GM12892 (cell line): ENCODE measurements at places on chromosomes 3 and 15.

DNA sequence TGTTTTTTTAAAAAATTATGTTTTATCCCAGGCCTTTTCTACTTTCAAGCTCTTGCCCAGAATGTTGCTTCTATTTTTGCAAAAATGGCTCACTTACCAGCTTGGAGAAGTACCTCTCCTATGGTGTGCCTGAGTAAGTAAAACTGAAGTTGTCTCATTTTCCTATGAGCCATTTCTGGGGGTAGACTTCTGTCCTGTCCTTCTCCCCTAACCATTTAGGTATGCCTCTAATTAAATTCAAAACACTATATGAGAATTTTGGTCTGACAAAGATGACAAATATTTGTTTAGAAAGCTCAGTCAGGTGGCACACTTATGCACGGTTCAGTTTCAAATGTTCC lies 282.5 kb upstream of the ICE2 start:
- DNase-seq, result no peak

DNA sequence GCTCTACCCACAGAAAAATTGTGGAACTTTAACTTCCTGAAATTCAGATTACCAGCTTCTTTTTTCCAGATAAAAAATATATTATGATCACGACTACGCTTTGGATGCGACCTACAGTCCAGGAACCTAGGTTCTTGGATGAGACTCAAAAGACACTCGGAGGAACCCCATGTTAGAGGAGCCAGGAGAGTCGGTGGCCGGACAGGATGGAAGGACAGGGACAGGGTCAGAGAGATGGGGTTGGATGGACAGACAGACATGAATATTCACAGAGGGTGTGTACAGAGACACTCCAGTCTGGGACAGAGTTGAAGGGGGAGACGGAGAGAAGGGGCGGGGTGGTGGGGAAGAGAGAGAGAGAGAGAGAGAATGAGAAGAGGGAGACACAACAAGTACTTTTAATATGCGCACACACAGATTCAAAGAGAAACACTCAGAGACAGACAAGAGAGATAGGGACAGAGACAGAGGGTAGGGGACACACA lies 9.5 kb downstream of the FAM3D start:
- DNase-seq, result no peak

- no peak for DNase-seq
Measured at GRCh38 chr3:27224197-27224596, 145.0 kb downstream of the NEK10 start.

DNA sequence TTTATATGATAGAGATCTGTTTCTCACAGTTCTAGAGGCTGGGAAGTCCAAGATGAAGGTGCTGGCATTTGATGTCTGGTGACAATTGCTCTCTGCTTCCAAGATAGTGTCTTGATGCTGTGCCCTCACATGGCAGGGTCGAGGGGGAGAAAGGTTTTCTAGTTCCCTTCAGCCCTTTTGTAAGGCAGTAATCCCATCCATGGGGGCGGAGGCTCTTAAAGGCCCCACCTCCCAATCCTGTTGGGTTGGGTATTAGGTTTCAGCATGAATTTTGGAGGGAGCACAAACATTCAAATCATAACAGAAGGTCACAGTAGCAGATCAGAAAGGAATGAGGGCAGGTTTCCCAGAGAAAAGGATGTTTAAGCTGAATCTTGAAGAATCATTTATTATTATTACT lies 601.7 kb upstream of the ZNF717 start:
- DNase-seq, result no peak

DNA sequence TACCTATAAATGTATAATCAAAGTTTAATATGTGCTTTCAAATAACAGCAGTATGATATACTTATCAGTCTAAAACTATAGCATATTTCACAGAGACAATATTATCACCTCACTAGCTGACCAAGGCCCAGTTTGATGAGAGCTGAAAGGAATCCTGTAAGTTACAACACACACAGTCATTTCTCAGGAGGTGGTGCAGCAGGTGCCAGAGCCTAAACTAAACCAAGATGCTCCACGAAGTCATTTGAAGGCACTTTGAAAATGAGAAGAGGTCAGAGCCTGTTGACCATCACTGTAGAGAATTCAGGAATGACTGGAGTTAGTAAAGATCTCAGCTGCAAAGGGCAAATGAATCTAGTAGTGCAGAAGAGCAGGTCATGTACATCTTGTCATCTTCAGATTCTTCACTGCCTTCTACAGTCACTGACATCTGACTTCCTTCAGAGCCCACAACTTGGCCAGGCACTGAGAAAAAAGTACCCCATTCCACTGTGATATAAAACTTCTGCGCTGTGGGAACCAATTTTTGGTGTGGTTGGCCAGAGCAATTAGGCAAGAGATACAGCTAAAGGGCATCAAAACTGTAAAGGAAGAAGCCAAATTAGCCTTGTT lies 7.9 kb downstream of the GBE1 start:
- no peak for DNase-seq

- DNase-seq, result no peak
Measured at GRCh38 chr3:112078125-112079083, 7.8 kb upstream of the C3orf52 start.
